ENCODE measurements at places on chromosomes 3 and 15.

GRCh38 chr3:172444821-172445220, 3.4 kb downstream of the GHSR start:
- no peaks in the 10 kb centered on the region for H3K4me1 ChIP-seq
- no peaks in the 10 kb centered on the region for H3K36me3 ChIP-seq
- no peak for DNase-seq
- no peak overlapping the region for H3K4me3 ChIP-seq

DNA sequence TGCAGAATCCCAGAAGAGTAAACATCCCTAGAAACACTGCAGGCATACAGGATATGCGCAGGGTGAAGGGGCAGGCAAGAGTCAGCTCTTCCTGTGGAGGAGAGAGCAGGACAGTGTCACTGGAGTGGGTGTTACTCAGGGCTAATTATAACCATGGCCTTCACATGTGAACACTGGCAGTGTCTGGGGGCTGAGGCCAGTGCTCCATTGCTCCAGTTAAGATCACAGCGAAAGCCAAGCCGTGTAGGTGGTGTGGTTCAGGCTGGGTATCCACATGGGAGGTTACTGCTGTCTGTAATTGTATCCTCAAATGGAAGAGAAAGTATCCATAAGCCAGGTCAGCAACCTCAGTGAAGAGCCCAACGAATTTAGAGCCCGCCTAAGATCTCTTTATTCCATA, 84.6 kb downstream of the MESD start:
- no peak for DNase-seq
- no peaks in the 10 kb centered on the region for H3K27me3 ChIP-seq
- H3K4me3 ChIP-seq, result no peak overlapping the region
- no peak overlapping the region for H3K27ac ChIP-seq
- H3K4me1 ChIP-seq, result peaks cover 15% of the 10 kb centered on the region
- peaks cover 17% of the 10 kb centered on the region for H3K36me3 ChIP-seq

DNA sequence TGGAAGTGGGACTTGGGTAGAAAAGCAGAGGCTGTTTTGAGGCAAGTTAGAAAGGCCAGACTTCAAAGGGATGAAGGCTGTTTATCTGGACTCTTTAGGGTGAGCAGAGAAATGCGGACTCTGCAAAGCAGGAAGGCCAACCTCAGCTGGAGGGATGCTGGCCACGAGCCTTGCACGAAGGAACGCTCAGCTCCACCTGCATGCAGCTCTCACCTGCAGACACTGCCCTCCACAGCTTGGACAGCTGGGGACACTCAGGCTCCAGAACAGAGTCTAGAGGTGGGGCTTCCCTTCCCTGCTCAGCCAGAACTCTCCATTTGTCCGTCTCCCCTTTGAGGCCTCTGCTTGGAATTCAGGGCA, 229.7 kb downstream of the ADAMTS17 start:
- H3K36me3 ChIP-seq, result peaks cover 26% of the 10 kb centered on the region
- peaks cover 36% of the 10 kb centered on the region for H3K4me1 ChIP-seq
- H3K4me3 ChIP-seq, result no peak overlapping the region
- no peaks in the 10 kb centered on the region for H3K27me3 ChIP-seq
- H3K27ac ChIP-seq, result peak overlapping the region; percentile 61

DNA sequence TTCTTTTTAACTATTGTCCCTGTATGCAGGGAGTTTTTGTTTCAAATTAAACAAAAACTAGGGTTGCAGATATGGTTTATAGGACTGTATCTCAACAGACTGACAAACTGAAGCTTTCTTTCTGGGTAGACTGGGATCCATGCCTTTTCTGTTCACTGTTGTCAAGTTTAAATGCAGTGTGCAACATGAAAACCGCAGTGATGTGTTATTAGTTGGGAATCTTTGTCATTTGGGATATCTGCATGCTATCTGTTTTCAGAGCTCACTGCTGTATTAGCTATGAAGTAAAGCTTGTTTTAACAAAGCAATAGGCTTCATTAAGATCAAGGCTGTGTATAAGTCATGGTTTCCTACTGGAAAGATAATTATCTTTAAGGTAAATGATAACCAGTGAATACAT, 21.4 kb upstream of the MCF2L2 start:
- peaks cover 14% of the 10 kb centered on the region for H3K36me3 ChIP-seq
- peak overlapping the region; percentile 64 for H3K27ac ChIP-seq
- no peaks in the 10 kb centered on the region for H3K27me3 ChIP-seq
- peaks cover 22% of the 10 kb centered on the region for H3K4me1 ChIP-seq

DNA sequence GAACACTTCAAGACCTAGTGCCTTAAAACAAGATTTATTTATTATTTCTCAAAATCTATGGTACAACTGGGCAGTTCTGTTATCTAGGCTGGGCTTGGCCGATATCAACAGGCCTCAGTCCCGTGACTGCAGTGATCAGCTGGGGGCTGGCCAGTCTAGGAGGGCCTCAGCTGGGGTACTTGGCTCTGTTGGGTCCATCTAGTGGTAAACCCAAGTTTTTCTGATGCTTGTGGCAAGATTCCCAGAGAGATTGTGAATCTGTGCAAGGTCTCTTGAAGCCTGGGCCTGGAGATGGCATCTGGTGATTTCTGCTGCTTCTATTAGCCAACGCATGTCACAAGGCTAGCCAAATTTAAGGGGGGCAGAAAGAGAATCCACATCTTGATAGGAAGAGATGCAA, 482.4 kb upstream of the SGO1 start:
- H3K27me3 ChIP-seq, result no peaks in the 10 kb centered on the region
- no peak overlapping the region for H3K4me3 ChIP-seq
- peaks cover 10% of the 10 kb centered on the region for H3K4me1 ChIP-seq
- no peaks in the 10 kb centered on the region for H3K36me3 ChIP-seq
- no peak overlapping the region for H3K27ac ChIP-seq

DNA sequence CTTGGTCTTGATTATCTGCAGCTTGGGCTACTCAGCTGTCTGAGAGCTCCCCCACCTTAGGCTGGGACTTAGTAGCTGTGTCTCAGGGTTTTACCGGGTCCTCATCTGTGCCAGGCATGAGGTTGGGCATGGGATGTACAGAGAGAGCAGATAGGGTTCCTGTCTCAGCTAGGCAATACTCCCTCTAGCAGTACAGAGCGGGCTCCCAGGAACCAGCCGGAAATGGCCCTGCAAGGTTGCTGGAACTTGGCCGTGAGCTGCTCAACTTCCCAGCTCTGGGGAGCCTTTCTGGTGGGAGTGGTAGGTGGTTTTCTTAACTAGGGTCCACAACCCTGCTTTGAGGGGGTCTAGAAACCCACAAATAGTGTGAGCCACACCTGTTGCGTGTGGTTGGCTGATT, 58.3 kb downstream of the ATP2B2 start:
- H3K27me3 ChIP-seq, result peaks cover 72% of the 10 kb centered on the region
- H3K4me3 ChIP-seq, result no peak overlapping the region
- H3K27ac ChIP-seq, result no peak overlapping the region
- H3K36me3 ChIP-seq, result no peaks in the 10 kb centered on the region

- no peak overlapping the region for H3K27ac ChIP-seq
- H3K4me3 ChIP-seq, result no peak overlapping the region
- DNase-seq, result no peak
- H3K36me3 ChIP-seq, result no peaks in the 10 kb centered on the region
These were observed 74.6 kb downstream of the ARRDC4 start for GRCh38 chr15:98035134-98035533.

DNA sequence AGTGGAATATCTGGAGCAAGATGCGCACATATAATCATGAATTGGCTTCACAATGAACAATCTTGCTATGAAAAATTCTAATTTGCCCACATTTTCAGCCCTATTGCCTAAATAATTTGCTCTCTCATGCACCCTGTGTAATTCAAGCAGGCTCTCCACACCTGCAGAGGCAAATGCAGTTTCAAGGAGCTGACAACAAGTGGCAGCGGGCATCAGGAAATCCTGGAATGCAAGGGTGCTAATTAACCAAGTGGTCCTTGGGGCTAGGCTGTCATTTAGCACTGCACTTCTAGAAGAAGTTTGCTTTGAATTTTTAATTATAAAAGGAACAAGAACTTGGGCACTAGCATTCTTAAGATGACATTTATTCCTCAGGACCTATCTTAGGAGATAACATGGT, 56.3 kb upstream of the ICE2 start:
- peaks cover 8% of the 10 kb centered on the region for H3K4me1 ChIP-seq
- no peak overlapping the region for H3K4me3 ChIP-seq
- no peaks in the 10 kb centered on the region for H3K36me3 ChIP-seq
- no peak overlapping the region for H3K27ac ChIP-seq

GRCh38 chr3:98967758-98968157, 66.3 kb upstream of the DCBLD2 start:
- H3K4me1 ChIP-seq, result peaks cover 8% of the 10 kb centered on the region
- H3K36me3 ChIP-seq, result no peaks in the 10 kb centered on the region
- DNase-seq, result no peak
- no peak overlapping the region for H3K27ac ChIP-seq
- H3K4me3 ChIP-seq, result no peak overlapping the region
- H3K27me3 ChIP-seq, result peaks cover 6% of the 10 kb centered on the region

DNA sequence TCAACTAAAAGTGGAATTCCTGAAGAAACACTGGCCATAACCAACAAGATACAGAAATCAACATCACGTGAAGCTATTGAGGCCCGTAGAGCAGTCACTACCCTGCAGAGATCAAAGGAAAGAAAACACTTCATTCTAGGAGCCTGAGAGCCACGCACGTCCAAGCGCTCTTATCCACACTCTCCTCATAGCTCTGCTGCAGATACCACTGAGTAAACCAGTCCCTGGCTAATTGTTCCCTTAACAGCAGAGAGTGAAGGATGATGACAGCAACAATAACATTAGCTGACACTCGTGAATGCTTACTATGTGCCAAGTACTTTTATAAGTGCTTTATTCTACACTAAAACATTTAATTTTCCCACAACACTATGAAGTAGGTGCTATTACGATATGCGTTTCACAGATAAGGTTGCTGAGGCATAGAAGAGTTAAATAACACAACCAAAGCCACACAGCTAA, 271.0 kb upstream of the GADL1 start:
- no peaks in the 10 kb centered on the region for H3K27me3 ChIP-seq
- peak overlapping the region; percentile 5 for H3K4me3 ChIP-seq
- no peak for DNase-seq
- H3K4me1 ChIP-seq, result peaks cover 32% of the 10 kb centered on the region

DNA sequence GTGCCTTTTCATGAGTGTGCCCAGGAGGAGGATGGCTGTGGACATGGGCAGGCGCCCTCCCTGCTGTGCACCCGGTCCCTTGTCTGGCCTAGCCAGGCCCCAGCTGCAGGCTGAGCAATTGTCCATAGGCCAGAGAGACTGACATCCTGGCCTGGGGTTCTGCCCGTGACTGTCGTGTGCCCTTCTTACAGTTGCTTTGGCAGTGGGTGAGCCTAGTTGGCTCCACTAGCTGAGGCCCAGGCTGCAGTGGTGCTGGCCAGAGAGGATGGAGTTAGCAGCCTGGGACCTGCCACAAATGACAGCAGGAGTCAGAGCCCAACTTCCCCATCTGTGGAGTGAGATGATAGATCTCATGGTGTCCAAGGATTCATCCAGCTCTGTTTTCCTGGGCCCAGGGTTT, 9.0 kb upstream of the CHRNB4 start:
- DNase-seq, result no peak
- H3K4me3 ChIP-seq, result no peak overlapping the region
- H3K4me1 ChIP-seq, result peaks cover 3% of the 10 kb centered on the region
- H3K27ac ChIP-seq, result no peak overlapping the region
- peaks cover 14% of the 10 kb centered on the region for H3K27me3 ChIP-seq

DNA sequence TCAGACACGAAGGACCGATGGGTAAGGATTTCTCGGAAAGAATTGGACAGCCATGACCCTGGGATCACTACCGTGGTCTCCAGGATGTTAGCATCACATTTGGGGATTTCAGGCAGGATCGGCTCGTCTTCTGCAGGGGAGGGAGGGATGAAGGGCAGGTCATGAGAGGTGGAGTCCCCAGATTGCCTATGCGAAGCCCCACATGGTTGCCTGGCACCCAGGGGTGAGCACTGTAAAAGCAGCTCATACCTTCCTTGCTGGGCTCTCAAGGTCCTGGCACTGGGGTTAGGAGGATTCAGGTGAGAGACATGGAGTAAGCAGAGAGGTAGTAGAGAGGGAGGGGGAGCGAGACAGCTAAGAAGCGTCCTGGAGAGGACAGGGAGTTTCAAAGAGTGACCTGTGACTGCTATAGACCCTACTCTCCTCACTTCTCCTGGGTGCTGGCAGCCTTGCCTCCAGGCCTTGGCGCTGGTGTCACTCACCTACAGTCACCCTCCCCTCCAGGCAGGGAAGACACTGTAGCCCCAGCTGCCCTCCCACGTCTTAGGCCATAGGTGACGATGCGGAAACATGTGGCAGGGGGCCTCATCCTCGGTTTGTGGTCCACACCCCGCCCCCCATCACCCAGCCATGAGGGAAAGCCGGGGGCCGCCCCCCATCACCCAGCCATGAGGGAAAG, 15.0 kb upstream of the EHD4 start:
- DNase-seq, result no peak
- peaks cover 14% of the 10 kb centered on the region for H3K27me3 ChIP-seq
- no peak overlapping the region for H3K27ac ChIP-seq
- no peak overlapping the region for H3K4me3 ChIP-seq
- no peaks in the 10 kb centered on the region for H3K36me3 ChIP-seq

GRCh38 chr3:43852066-43852465, 161.3 kb downstream of the ABHD5 start:
- DNase-seq, result no peak
- H3K36me3 ChIP-seq, result no peaks in the 10 kb centered on the region
- no peak overlapping the region for H3K4me3 ChIP-seq
- H3K4me1 ChIP-seq, result no peaks in the 10 kb centered on the region
- H3K27ac ChIP-seq, result no peak overlapping the region
- peaks cover 50% of the 10 kb centered on the region for H3K27me3 ChIP-seq

GRCh38 chr3:159763011-159763601, 225.5 kb upstream of the IL12A start:
- H3K4me3 ChIP-seq, result peak overlapping the region; percentile 79
- DNase-seq, result peak; percentile 39
- peaks cover 2% of the 10 kb centered on the region for H3K36me3 ChIP-seq
- no peaks in the 10 kb centered on the region for H3K27me3 ChIP-seq
- H3K27ac ChIP-seq, result peak overlapping the region; percentile 98

GRCh38 chr15:69253156-69253555, 45.6 kb upstream of the PAQR5 start:
- peaks cover 7% of the 10 kb centered on the region for H3K4me1 ChIP-seq
- H3K4me3 ChIP-seq, result no peak overlapping the region
- H3K27me3 ChIP-seq, result no peaks in the 10 kb centered on the region
- no peak for DNase-seq
- H3K27ac ChIP-seq, result peak overlapping the region; percentile 68

- no peaks in the 10 kb centered on the region for H3K27me3 ChIP-seq
- no peak overlapping the region for H3K4me3 ChIP-seq
- DNase-seq, result no peak
- H3K4me1 ChIP-seq, result no peaks in the 10 kb centered on the region
These were observed 62.1 kb upstream of the XCR1 start for GRCh38 chr3:46089237-46090011.
